ENCODE measurements at places on chromosomes 12 and 14.

DNA sequence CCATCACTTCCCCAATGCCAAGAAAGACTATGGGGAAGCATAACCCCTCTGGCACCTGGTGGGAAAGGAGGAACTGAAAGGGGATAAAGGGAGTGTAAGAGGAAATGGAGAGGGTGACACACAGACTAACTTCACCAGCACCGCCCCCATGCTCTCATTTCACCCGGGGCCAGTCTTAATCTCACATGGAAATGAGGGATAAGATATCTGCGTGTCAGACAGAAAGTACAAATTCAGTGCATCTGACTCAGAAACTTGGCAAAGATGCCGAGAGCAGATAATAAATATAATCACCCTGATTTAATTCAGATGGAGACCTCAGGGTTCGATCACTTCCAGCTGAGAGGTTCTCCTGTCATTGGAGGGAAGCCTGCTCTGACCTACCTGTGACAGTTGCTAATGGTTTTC, 191.6 kb downstream of the DUSP6 start:
- DNase-seq = peak; percentile 21

- no peak for DNase-seq
These were observed 266.4 kb downstream of the LRFN5 start for GRCh38 chr14:41872931-41873685.

DNA sequence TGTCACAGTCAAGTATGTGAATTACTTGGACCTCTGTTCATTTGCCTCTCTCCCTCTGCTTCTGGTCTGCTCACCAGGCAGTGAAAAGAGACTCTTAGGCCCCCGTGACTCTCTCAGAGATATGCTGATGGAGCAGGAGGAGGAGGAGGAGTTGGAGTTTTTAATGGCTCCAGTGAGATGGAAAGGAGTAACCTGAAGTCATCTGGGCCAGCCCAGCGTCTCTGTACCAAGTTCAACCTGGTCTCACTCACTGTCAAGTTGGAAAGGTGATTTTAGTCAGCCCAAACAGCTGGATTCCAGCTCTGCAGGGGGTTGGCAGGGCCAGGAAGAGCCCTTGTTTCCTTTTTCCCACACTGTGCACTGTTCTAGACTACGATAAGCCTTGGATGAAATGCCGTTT, 48.6 kb downstream of the SH2B3 start:
- no peak for DNase-seq

GRCh38 chr14:21668377-21668776, 5.2 kb downstream of the OR4E1 start:
- DNase-seq = no peak

DNA sequence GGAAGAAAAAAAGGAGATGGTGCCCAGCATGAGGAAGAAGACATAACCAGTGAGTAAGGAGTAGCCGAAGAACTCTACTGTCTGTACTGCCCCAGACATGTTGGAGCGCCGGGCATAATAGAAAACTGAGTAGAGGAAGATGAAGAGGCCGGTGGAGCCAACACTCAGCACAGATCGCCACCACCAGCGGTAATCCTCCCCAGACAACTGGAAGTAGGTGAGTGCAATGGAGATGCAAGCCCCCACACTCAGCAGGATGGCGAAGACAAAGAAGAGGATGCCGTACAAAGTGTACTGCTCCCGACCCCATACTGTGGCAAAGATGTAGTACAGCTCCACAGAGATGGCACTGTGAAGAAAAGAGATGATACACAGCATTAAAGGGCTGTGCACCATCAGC, 844 bp upstream of the IPO4 start:
- DNase-seq = no peak

GRCh38 chr14:99936738-99937474, 128.3 kb upstream of the EVL start:
- DNase-seq = no peak

DNA sequence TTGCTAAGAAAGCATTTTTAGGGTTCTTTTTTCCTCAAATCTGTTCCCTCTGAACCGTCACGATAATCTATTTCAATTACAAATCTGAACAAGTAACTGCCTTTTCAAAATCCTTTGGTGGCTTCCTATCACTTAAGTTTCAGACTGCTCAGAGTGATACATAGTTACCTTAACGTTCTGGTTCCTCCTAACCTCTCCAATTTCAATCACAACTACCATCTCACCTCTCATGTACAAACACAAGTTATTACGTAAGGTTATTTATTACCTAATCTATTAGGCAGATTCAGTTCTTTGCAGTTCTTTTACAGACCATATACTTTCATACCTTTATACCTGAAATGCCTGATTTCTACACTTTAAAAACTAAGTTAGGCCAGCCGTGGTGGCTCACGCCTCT, 12.1 kb downstream of the RNF212B start:
- no peak for DNase-seq

DNA sequence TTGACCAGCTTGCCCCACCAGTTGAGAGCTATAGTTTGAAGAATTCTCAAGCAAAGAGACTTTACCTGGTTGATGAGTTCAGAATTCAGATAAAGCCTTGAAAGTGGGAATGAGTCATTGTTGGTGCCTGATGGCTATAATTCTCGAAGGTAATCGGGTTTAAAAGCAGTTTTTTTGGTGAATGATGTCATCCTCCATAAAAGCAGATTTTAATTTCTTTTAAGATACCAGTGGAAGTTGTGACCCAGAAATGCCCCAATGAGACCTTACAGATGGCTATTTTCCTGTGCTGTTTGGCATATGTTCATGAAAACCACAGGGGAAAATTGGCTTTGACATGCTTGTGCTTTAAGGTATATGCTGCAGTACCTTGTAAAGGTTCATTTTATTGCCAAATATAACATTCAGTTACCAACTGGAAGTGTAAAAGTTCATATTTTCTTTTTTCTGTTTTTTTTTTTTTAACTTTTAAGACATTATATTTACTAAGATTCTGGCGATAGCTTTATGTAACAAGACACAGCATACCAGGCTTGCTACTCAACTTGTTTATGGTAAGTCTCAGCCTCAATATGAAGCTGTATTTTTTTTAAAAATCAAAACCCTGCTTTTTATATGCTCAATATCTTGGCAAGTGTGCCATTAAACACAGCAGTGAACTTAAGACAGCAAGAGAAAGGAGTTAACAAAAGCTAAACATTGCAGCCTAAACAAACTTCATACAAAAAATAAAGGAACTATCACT, 119.3 kb downstream of the LMNTD1 start:
- no peak for DNase-seq

Data from stimulated activated naive CD8-positive, alpha-beta T cell treated with anti-CD3 and anti-CD28 coated beads, Interleukin-15, amount 100 ng/mL, for 72 hours (primary cell).